ENCODE measurements at places on chromosomes 4 and X.

DNA sequence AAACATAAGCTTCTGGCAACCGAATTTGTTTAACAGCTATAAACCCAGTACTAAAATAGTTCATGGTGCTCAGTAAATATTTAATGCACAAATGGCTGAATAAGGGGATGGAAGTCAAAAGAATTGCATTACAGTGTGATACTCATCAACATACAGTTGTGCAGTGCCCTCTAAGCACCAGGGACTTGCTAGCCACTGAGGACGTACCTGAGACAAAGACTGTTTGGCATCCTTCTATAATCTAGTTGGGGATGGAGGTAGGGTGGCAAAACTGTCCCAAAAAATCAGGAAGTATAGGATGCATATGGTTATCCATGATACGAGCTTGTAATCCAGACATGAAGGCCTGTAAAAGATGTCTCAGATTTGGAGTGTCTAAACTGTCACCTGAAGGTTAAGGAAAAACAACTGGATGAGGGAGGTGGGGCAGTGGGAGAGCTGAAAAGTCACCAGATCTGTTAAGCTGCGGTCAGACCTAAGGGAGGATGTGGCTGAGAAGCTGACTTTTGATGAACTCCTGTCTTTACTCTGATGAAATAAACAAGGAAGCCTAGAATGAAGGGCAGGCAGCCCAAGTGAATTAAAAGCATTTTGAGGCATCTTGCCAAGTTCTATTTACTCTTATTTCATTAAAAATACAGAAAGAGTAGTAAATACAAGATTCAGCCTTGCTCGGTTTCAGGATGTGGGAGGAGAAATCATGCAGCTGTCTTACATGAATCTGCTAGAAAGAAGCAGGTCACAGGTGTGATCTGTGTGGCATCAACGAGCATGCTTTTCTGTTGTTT, 12.0 kb upstream of the CD38 start:
- DNase-seq, result no peak

DNA sequence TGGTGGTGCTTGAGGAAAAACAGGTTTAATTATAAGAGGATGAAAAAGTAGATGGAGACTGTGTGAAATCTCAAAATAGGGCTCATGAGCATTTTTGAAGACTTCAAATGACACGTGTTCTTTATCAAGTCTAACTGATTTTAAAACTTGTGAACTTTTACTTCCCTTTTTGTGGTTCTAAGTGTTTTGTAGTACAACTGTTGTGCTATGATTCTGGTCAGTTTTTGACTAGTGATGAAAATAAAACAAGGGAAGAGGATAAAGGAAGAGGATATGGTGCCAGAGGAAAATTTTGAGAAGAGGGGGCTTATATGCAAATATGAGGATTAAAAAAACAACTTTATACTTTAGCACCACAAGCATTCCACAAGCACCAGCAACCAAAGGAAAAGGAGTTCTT, 644.0 kb downstream of the RPA4 start:
- DNase-seq, result no peak

- DNase-seq, result no peak
Observed at GRCh38 chr4:164613792-164614191, 140.1 kb upstream of the SMIM31 start.

GRCh38 chr4:25532591-25532990, 123.1 kb upstream of the SLC34A2 start:
- no peak for DNase-seq

- DNase-seq, result no peak
Observed at GRCh38 chrX:54934058-54934457, 13.4 kb downstream of the TRO start.

GRCh38 chrX:153029875-153030274, 26.4 kb upstream of the PNMA3 start:
- DNase-seq, result no peak

GRCh38 chrX:137848266-137848905, 282.5 kb downstream of the ZIC3 start:
- no peak for DNase-seq

DNA sequence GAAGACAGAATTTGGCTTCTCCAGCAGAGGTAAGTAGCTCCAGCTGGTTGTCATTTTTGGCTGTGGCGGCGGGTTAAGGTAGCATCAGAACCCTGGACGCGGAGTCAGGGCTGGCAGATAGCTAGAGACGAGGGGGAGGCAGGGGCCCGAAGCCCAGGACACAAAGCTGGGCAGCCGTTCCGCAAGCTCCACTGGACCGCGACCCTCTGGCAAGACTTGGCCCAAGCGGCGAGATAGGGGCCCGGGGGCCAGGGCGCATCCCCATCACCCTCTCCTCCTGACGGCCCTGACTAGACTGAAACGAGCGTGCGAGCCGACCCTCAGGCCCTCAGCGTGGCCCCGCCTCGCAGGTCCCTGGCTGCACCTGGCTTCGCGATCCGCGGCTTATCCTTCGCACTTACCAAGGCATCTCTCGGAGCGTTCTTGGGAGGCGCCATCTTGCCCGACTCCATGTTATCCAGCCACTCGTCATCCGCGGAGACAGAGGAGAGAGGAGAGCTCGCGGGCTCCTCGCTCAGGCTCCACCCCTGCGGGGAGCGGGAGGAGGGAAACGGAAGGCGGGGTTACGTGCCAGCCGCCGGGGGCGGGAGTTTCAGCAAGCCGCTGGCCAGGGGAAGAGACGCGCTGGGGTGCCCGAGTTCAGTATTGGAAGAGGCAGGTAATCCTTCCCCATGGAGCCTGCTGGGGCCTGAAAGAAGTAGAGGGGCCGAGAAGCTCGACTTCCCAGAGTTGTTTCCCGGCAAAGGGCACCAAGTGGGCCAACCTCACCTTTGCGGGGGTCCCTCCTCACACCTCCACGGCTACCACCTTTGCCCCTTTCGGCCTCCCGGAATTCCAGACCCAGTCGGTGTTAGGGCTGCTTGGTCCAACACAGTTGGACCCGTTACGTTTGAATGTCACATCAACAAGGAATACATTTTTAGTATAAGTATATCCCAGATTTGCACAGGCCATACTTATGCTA, at the start of gene TAF9B:
TAF9B (minus strand) TSS at position 491 of the 964 bp plus-strand sequence; CDS start at position 452, 39 bp downstream.
- peak; percentile 70 for DNase-seq

GRCh38 chrX:114797494-114797893, 213.6 kb downstream of the HTR2C start:
- DNase-seq, result no peak

Measured in NCI-H1694 treated with DMSO at 0.1 percent for 48 hours (cell line).